ENCODE measurements at places on chromosomes 4 and X.

DNA sequence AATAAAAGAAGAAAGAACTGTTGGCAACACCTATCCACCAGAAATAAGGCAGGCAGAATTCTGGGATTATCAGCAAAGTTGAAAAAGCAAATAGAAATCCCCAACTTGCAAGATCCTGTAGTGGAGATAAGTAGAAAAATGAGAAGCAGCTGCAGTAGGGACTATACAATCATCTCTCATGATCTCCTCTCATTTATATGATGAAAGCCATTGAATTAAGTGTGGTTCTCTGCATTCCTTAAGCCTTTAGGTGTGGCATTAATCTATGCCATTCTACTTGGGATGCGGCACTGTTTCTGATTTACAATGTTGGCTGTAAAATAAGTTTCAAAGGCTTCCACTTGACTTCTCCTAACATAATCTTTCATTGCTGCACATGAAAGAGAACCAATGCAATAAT lies 869.8 kb downstream of the TRAM1L1 start:
- no peak overlapping the region for H3K4me3 ChIP-seq
- no peaks in the 10 kb centered on the region for H3K4me1 ChIP-seq
- no peak for DNase-seq

- no peaks in the 10 kb centered on the region for H3K36me3 ChIP-seq
- H3K4me3 ChIP-seq, result no peak overlapping the region
- no peak for DNase-seq
- H3K4me1 ChIP-seq, result no peaks in the 10 kb centered on the region
- H3K27ac ChIP-seq, result no peak overlapping the region
- no peaks in the 10 kb centered on the region for H3K27me3 ChIP-seq
Observed at GRCh38 chrX:149151805-149152757, 353.0 kb downstream of the IDS start.

GRCh38 chrX:110703641-110704040 lies 92.0 kb downstream of the CHRDL1 start:
- H3K4me1 ChIP-seq, result no peaks in the 10 kb centered on the region
- DNase-seq, result no peak
- H3K27ac ChIP-seq, result no peak overlapping the region
- no peaks in the 10 kb centered on the region for H3K36me3 ChIP-seq
- H3K4me3 ChIP-seq, result no peak overlapping the region

DNA sequence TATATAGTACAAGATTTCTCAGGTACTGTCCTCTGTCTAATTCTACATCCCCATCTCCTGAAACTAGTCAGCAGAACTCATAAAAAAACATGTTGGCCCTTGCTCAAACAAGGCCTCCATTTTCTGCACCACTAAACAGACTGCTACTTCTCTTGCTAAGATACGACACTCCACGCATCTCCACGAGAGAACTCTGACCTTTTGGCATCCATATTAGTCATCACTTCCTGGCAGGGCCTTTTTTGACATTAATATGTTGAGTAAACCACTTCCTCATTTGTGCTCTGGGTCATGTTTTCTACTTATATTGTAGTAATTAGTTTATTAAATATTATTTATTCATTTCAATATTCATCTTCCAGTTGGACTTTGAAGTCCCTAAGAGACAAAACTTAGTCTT lies 65.6 kb downstream of the DCAF8L1 start:
- no peaks in the 10 kb centered on the region for H3K27me3 ChIP-seq
- no peak overlapping the region for H3K4me3 ChIP-seq
- H3K4me1 ChIP-seq, result no peaks in the 10 kb centered on the region
- no peak overlapping the region for H3K27ac ChIP-seq

DNA sequence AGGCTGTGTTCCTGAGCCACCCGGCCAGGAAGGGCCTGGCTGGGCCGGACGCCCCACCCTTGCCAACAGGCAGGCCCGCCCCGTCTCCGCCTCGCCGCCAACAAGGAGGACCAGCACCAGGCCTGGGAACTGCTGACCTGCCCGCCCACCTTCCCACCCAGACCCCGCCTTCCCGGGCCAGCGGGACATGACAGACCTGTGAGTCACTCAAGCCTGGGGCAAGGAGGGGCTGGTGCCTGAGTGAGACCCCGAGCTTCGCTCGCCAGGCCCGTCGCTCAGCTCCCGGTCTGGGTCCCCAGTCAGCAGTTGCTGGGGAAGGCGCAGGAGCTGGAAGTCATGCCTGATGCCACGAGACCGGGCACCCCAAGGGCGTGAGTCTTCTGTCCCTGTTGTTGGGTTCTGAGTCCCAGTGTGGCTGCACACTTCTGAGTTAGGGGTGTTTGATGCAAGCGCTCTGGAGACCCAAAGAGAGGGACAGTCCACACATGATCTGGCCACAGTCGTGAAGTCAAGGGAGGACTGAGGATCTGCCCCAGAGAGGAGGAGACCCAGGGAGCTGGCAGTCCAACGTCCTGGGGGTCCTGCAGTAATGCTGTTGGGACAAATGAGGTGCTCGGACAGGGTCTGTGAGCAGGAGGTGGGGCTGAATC lies at the start of gene DNASE1L1:
DNASE1L1 (minus strand) TSS at position 33 of the 650 bp plus-strand sequence. CDS start 3,686 bp downstream, outside the sequence.
- H3K36me3 ChIP-seq, result no peaks in the 10 kb centered on the region
- peaks cover 10% of the 10 kb centered on the region for H3K4me1 ChIP-seq
- H3K27ac ChIP-seq, result no peak within 1 kb of the TSS
- no peaks in the 10 kb centered on the region for H3K27me3 ChIP-seq
- DNase-seq, result no peak

DNA sequence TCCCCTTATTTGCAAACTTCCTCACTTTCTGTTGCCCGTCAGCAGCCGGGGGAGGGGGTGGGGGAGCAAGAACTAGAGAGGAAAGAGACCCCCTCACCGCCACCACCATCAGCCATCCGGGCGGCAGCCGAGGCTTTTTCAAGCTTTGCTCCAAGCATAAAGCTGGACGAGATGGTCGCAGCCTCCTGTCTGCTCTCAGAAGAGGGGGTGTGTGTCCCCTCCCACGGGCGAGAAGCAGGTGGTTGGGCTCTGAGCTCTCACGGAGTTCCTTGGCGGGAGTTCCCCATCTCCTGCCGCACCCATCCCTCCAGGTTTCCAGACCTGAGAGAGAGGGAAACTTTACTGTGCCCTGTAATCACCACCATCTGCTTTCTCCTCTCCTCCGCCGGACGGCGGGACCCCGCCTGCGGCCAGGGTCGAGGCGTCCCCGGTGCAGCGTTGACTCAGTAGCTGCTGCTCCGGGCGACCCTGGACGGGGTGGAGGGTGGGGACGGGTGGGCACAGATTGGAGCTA lies 4.7 kb upstream of the ARX start:
- H3K4me1 ChIP-seq, result peaks cover 31% of the 10 kb centered on the region
- no peak overlapping the region for H3K4me3 ChIP-seq
- peaks cover 34% of the 10 kb centered on the region for H3K27me3 ChIP-seq
- H3K27ac ChIP-seq, result no peak overlapping the region
- no peak for DNase-seq

DNA sequence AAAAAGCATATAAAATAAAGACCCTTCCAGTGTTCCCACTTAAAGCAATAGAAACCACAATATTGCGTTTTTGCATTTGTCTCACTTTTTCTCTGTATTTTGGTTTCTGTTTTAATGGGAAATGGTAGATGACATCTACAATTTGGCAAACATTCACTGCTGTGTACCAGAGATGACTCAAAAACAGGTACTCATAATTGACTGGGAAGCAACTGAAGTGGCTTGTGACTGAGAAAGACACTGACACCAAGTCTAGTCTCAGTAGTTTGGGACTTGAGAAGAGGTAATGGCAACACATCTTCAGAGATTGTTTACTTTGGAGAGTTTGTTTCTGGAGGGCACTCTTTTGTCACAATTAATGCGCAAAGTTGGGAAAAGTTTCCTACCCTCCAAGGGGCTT lies 42.0 kb downstream of the AREG start:
- no peak overlapping the region for H3K4me3 ChIP-seq
- no peaks in the 10 kb centered on the region for H3K36me3 ChIP-seq

- H3K4me1 ChIP-seq, result peaks cover 4% of the 10 kb centered on the region
- no peak overlapping the region for H3K27ac ChIP-seq
- H3K27me3 ChIP-seq, result peaks cover 6% of the 10 kb centered on the region
- DNase-seq, result peak; percentile 26
- H3K36me3 ChIP-seq, result no peaks in the 10 kb centered on the region
Observed at GRCh38 chr4:80362578-80363181, 27.1 kb downstream of the CFAP299 start.

- no peak overlapping the region for H3K27ac ChIP-seq
- no peak for DNase-seq
- no peak overlapping the region for H3K4me3 ChIP-seq
- no peaks in the 10 kb centered on the region for H3K36me3 ChIP-seq
- H3K4me1 ChIP-seq, result no peaks in the 10 kb centered on the region
- H3K27me3 ChIP-seq, result no peaks in the 10 kb centered on the region
Observed at GRCh38 chr4:73844345-73844744, 7.9 kb downstream of the CXCL6 start.

DNA sequence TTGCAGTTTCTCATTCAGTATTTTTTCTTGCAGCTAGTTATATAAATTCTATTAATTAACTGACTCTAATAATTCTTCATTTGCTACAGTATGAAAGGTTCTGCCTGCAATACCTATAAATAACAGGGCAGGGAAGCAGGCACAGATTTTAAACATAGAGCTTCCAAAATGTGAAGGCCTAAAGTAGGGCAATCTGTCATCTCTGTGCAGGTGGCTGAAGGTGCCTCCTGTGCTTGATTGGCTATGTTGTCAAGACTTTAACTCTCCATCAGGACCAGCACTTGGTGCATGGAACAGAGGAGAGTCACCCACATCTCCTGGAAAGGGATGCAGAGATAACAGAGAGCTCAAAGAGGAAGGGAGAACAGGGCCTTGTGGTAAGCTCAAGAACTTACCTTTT lies 75.2 kb upstream of the TSPAN5 start:
- no peak overlapping the region for H3K4me3 ChIP-seq
- no peak overlapping the region for H3K27ac ChIP-seq
- H3K36me3 ChIP-seq, result no peaks in the 10 kb centered on the region
- peaks cover under 1% of the 10 kb centered on the region for H3K4me1 ChIP-seq

- H3K4me1 ChIP-seq, result peaks cover 6% of the 10 kb centered on the region
- no peaks in the 10 kb centered on the region for H3K27me3 ChIP-seq
- no peak for DNase-seq
- H3K27ac ChIP-seq, result no peak overlapping the region
Observed at GRCh38 chr4:10579648-10580047, 104.9 kb downstream of the CLNK start.

- DNase-seq, result no peak
Observed at GRCh38 chrX:10108288-10108687, 48.5 kb upstream of the CLCN4 start.

- H3K4me3 ChIP-seq, result no peak overlapping the region
- no peak overlapping the region for H3K27ac ChIP-seq
- DNase-seq, result no peak
- H3K27me3 ChIP-seq, result no peaks in the 10 kb centered on the region
- H3K4me1 ChIP-seq, result no peaks in the 10 kb centered on the region
- H3K36me3 ChIP-seq, result no peaks in the 10 kb centered on the region
Observed at GRCh38 chr4:79833857-79834256, 239.2 kb downstream of the ANTXR2 start.

GRCh38 chrX:53813670-53814440 lies 127.3 kb upstream of the HUWE1 start:
- H3K4me3 ChIP-seq, result no peak overlapping the region
- H3K36me3 ChIP-seq, result no peaks in the 10 kb centered on the region
- no peak for DNase-seq
- no peaks in the 10 kb centered on the region for H3K4me1 ChIP-seq
- no peak overlapping the region for H3K27ac ChIP-seq

- H3K27me3 ChIP-seq, result no peaks in the 10 kb centered on the region
- H3K27ac ChIP-seq, result no peak overlapping the region
- H3K36me3 ChIP-seq, result no peaks in the 10 kb centered on the region
- no peak for DNase-seq
Observed at GRCh38 chr4:8497762-8498161, 57.2 kb downstream of the TRMT44 start.

- H3K4me3 ChIP-seq, result no peak overlapping the region
- no peaks in the 10 kb centered on the region for H3K36me3 ChIP-seq
- H3K27ac ChIP-seq, result no peak overlapping the region
- no peak for DNase-seq
- no peaks in the 10 kb centered on the region for H3K4me1 ChIP-seq
Observed at GRCh38 chrX:68945603-68946228, 116.9 kb downstream of the EFNB1 start.
